ENCODE measurements at places on chromosomes 7 and 10.
A peak's percentile ranks its signal among the peaks of the same experiment; 100 is the strongest.

- no peaks in the 10 kb centered on the region for H3K4me1 ChIP-seq
- DNase-seq = no peak
- H3K4me3 ChIP-seq = no peak overlapping the region
- no peaks in the 10 kb centered on the region for H3K27me3 ChIP-seq
- no peak overlapping the region for H3K27ac ChIP-seq
Observed at GRCh38 chr10:130341356-130341755, 205.2 kb downstream of the GLRX3 start.

GRCh38 chr7:21429021-21429420 lies 1.1 kb downstream of the SP4 start:
- H3K27ac ChIP-seq = peak overlapping the region; percentile 96
- no peak for DNase-seq
- peaks cover 6% of the 10 kb centered on the region for H3K36me3 ChIP-seq
- H3K4me1 ChIP-seq = peaks cover 49% of the 10 kb centered on the region

DNA sequence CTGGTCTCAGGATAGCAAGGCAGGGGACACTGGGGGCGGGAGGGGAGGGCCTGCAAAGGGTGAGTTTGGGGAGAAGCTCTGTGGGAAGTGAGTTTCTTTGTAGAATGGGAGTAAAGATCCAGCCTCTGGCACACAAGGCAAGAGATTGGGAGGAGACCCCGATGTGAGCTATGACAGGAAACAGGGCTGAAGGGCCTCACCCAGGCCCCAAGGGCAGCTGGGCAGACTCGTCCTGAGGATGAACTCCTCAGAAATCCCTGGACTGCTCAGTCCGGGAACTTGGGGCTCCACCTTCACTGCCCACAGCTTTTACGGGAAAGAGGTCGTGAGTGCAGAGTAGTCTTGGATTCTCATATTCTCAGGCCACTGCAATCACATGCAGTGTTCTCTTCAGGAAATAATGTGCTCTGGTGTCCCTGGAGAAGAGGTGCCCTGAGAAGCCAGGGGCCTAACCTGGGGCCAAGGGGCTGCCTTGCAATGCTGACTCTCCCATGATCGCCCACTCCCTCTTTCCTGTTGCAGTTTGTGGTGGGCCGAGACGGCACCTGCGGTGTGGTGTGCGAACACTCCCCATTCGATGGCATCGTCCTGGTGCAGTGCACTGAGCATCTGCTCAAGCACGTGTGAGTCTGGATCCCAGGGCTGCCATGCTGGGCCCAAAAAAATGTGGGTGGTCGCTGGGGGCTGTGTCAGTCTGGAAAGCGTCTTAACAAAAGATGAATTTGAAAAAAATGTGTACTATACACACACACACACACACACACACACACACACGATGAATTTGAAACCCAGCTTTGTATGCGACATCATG lies 31.3 kb upstream of the C10orf53 start:
- H3K4me3 ChIP-seq = no peak overlapping the region
- no peaks in the 10 kb centered on the region for H3K27me3 ChIP-seq
- H3K27ac ChIP-seq = no peak overlapping the region
- H3K4me1 ChIP-seq = no peaks in the 10 kb centered on the region

GRCh38 chr7:27914409-27914808 lies 174.4 kb downstream of the TAX1BP1 start:
- H3K4me1 ChIP-seq = no peaks in the 10 kb centered on the region
- H3K36me3 ChIP-seq = no peaks in the 10 kb centered on the region
- H3K27me3 ChIP-seq = no peaks in the 10 kb centered on the region
- DNase-seq = no peak
- H3K27ac ChIP-seq = no peak overlapping the region

DNA sequence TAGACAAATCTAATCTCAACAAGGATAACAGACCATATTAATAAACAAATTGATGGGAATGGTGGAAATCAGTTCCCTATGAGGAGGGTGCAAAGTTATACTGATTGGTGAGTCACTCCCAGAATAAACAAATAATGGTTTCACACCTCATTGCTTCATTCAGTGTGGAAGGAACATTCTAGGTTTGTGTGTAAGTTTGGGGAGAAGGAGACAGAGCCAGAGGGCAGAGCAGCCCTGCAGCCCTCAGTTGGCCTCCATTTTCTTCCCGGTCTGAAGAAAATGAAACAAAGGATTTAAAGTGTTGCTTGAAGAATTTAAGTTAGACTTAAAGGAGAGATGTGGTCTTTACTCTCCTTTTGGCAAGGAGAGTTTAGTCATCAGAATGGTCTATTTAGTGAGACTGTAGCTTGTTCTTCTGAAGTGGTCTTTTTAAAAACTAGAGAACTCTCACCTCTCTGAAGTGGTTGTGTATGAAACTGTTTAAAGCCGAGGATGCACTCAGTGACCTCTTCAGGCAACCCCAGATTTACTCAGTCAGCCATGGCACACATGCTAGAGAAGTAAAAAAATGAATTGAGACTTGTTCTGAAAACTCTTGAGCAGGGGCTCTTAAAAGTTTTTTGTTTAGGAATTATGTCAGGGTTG lies 27.2 kb downstream of the IKZF1 start:
- peak overlapping the region; percentile 20 for H3K4me3 ChIP-seq
- peaks cover 97% of the 10 kb centered on the region for H3K4me1 ChIP-seq
- H3K27ac ChIP-seq = peak overlapping the region; percentile 21
- no peaks in the 10 kb centered on the region for H3K27me3 ChIP-seq

- no peak overlapping the region for H3K4me3 ChIP-seq
- no peak for DNase-seq
- H3K27ac ChIP-seq = no peak overlapping the region
Observed at GRCh38 chr7:43508461-43508860, 74.4 kb upstream of the STK17A start.

- H3K27ac ChIP-seq = no peak overlapping the region
- no peaks in the 10 kb centered on the region for H3K4me1 ChIP-seq
- no peak overlapping the region for H3K4me3 ChIP-seq
- H3K27me3 ChIP-seq = no peaks in the 10 kb centered on the region
- DNase-seq = no peak
- no peaks in the 10 kb centered on the region for H3K36me3 ChIP-seq
Observed at GRCh38 chr7:17523813-17524739, 225.6 kb downstream of the AHR start.

DNA sequence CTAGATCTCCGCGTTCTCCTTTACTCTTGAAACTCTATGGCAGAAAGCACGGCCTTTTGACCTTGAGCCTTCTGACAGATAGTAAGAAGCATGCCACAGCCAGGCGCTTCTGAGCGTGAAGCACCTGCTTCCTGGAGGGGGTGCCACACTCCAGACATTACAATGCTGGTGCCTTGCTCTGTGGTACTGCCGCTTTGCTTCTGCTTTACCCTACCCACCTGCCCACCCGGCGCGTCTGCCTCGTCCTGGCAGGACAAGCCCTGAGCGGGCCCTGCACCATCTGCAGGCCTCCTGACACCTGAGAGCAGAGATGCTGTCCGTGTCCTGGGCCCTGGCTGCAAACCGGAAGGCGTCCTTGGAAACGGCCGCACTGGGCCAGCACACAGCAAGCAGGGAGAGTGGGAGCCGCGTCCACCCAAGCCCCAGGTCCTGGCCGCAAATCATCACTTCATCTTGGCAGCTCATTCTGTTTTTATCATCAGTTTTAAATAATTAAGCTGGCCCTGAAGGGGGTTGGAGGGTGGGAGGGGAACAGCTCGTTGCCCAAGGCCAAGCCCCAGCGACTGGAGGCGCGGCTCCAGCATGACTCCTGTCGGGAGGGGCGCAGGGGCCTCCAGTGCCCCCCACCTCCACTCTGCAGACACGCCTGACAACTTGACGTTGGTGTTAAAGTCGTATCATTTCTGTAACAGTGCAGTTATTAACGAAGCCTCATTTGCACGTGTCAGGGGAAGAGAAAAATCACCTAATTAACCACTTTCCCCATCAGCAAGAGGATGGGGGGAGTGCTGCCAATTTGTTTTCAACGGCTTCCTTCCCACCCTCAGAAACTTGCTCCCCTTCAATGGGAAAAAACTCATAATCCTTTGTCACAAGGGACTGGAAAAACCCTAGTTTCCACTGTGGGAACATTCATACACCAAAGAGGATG lies 132.2 kb downstream of the MAD1L1 start:
- H3K36me3 ChIP-seq = no peaks in the 10 kb centered on the region
- H3K4me1 ChIP-seq = peaks cover 52% of the 10 kb centered on the region
- no peak overlapping the region for H3K4me3 ChIP-seq
- no peak overlapping the region for H3K27ac ChIP-seq
- H3K27me3 ChIP-seq = no peaks in the 10 kb centered on the region
- DNase-seq = peak; percentile 49

DNA sequence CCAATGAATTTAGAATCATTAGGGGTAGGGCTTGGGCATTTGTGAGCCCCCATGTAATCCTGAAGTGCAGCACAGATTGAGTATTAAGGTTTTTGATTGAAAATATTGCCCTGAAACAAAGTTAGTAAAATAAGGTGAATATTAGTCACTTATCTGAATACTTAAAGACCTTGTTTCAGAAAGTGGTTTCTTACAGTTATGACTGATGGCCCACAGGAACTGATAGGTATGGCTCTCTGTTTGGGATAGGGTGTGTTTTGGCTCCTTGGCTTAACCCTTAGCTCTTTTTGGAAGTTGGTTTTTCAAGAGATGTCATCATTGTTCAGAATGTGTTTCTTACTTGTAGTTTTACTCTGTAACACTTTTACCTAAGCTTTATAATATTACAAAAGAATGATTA lies 34.8 kb downstream of the MDFIC start:
- no peaks in the 10 kb centered on the region for H3K27me3 ChIP-seq
- no peaks in the 10 kb centered on the region for H3K36me3 ChIP-seq
- DNase-seq = no peak
- peaks cover 19% of the 10 kb centered on the region for H3K4me1 ChIP-seq
- no peak overlapping the region for H3K4me3 ChIP-seq

GRCh38 chr7:49403844-49404243 lies 369.6 kb upstream of the VWC2 start:
- H3K27ac ChIP-seq = no peak overlapping the region
- no peak for DNase-seq
- H3K4me3 ChIP-seq = no peak overlapping the region
- no peaks in the 10 kb centered on the region for H3K27me3 ChIP-seq
- H3K4me1 ChIP-seq = no peaks in the 10 kb centered on the region

- no peaks in the 10 kb centered on the region for H3K36me3 ChIP-seq
- H3K27me3 ChIP-seq = peaks cover 5% of the 10 kb centered on the region
- H3K27ac ChIP-seq = no peak overlapping the region
Observed at GRCh38 chr7:27125986-27126394, 4.6 kb downstream of the HOXA4 start.

DNA sequence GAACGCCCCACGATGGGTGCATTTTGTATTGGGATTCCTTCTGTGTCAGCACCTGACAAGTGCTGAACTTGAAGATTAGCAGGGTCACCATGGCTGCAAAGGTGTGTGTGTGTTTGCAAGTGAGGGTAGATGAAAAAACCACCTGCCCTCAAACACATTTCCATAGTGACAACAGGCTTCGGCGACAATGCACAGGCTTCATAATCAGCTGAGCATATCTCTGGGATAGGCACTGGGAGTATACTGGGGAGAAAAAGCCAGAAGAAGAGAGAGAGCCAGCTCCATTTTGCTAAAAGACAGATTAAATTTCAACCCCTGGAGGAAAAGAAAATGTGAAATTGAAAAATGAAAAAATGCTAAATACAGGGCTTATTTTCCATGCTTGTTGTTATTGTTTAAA lies 656.1 kb downstream of the INHBA start:
- no peaks in the 10 kb centered on the region for H3K4me1 ChIP-seq
- H3K27me3 ChIP-seq = no peaks in the 10 kb centered on the region
- no peaks in the 10 kb centered on the region for H3K36me3 ChIP-seq
- DNase-seq = no peak
- H3K4me3 ChIP-seq = no peak overlapping the region

GRCh38 chr7:117124591-117125220 lies 171.4 kb downstream of the ST7 start:
- no peak overlapping the region for H3K27ac ChIP-seq
- no peaks in the 10 kb centered on the region for H3K36me3 ChIP-seq
- H3K4me1 ChIP-seq = no peaks in the 10 kb centered on the region
- no peak for DNase-seq
- H3K4me3 ChIP-seq = no peak overlapping the region
- H3K27me3 ChIP-seq = no peaks in the 10 kb centered on the region

DNA sequence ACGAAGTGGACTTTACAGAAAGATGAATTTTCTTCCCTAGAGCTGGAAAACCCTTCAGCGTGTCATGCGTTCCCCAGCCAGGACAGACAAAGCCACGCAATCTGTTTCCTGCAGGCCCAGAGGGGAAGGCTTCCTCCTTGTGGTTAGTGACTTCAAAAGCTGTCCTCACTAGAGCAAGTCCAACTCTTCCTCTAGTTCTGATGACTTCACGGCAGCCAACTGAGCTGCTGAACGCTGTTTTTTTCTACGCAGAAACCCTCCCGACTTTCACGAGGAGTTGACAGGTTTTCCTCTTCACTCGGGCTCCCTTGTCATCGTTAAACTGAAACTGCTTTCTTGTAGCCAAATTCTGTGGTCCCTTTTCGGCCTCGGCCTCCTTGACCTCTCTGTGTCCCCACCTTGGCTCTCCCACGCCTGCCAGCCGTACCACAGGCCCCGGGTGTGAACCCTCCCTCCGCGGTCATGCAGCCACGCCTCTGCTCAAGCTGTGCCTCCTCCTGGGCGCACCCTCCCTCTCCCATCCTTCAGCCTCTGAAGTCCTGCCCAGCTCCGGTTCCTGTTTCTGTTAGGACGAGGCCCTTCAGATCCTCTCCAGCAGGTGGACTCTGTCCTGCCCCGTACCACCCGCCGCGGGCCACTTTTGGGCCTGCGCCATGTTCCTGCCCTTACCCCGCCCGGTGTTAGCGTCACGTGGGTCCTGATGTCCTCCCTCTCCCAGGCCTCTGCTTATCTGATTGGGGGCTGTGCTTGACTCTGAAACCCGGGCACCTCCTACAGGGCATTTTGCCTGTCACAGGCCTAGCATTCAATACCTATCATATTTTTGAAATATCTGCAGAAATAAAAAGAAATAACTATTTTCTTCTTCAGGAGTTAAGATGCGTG lies 39.3 kb downstream of the CUX1 start:
- no peaks in the 10 kb centered on the region for H3K27me3 ChIP-seq
- peak overlapping the region; percentile 66 for H3K27ac ChIP-seq
- DNase-seq = peak; percentile 76
- peaks cover 14% of the 10 kb centered on the region for H3K4me1 ChIP-seq
- H3K4me3 ChIP-seq = peak overlapping the region; percentile 72

- no peaks in the 10 kb centered on the region for H3K27me3 ChIP-seq
- H3K36me3 ChIP-seq = no peaks in the 10 kb centered on the region
- no peaks in the 10 kb centered on the region for H3K4me1 ChIP-seq
- no peak for DNase-seq
- no peak overlapping the region for H3K27ac ChIP-seq
- H3K4me3 ChIP-seq = no peak overlapping the region
Observed at GRCh38 chr7:65609131-65609530, 235.5 kb downstream of the ZNF92 start.

- no peaks in the 10 kb centered on the region for H3K27me3 ChIP-seq
- no peak for DNase-seq
- no peaks in the 10 kb centered on the region for H3K36me3 ChIP-seq
- H3K4me3 ChIP-seq = no peak overlapping the region
Observed at GRCh38 chr7:108293149-108293612, 163.0 kb upstream of the LAMB4 start.

GRCh38 chr10:77485847-77486246 lies 151.8 kb downstream of the KCNMA1 start:
- no peak overlapping the region for H3K4me3 ChIP-seq

All from CD8-positive, alpha-beta memory T cell (primary cell).